Fibroblast of mammary gland (primary cell): ENCODE measurements at places on chromosomes 7 and 10.
A peak's percentile ranks its signal among the peaks of the same experiment; 100 is the strongest.

- peak; percentile 82 for DNase-seq
These were observed at the start of gene ZNF33A for GRCh38 chr10:38010119-38010903. Gene ZNF33A, plus strand, starts transcription at chr10:38010675. Its CDS starts 1,667 bp downstream, at chr10:38012342.

GRCh38 chr10:110215286-110216170 is 8.1 kb downstream of the MXI1 start:
- DNase-seq, result no peak

DNA sequence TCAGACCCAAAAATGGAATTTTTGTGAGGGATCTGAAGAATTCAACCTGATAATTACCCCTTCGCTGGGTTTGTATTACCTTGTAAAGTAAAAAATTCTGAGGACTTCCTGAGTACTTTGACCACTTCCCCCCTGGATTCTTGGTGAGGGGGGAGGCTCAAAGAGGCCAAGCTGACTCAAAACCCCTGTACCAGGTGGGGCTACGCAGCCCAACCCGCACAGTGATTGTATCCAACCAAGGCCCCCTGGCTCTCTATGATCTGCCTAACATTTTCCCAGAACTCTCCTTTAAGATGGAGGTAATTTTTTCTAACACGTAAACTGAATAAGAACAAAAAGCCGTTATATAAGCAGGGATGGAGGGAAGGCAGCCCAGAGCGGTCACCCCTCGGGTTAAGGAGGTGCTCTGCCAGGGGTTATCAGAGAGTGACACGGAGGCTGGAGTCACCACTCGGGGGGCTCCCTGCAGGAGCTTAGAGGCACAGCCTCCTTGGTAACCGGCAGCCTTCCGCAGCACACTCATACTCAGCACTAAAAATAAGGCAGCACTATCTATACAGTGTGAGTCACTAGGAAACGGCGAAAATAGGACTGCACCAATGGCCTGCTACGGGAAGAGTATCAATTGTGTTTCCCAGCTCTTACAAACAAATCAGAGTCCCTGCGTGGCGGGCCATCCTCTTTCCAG is 255.4 kb downstream of the ELMO1 start:
- no peak for DNase-seq

GRCh38 chr10:132145002-132145401 is 41.7 kb upstream of the DPYSL4 start:
- DNase-seq, result no peak

DNA sequence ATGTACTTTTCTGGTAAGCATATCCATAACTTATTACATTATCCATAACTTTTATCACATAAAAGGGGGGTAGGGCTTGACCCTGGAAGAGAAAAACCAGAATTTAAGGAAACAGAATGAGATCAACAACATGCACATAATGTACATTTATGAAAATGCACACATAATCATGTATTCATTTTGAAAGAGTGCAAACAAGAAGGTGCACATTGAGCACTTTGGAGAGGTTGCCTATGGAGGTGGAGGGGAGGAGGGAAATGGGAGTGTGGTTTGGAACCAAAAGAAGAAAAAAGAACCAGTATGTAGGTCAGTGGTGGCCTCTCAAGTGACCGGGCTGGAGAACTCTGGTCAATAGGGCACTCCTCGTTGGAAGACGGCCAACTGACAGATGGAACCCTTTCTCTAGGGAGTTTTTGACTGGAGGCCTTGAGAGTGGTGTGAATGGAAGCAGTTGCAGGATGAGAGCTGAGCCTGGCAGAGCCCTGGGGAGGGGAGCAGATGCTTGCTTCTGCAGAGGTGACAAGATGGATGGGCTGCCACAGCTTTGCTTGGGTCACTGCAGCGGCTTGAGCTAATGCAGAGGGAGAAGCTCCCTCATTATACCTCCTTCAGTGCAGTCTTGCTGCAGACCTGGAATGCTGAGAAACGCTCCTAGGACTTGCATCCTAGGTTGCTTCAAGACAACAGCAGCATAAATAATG is 192.7 kb downstream of the SEC23IP start:
- no peak for DNase-seq

- DNase-seq, result no peak
These were observed 20.3 kb upstream of the LANCL2 start for GRCh38 chr7:55344840-55345239.

DNA sequence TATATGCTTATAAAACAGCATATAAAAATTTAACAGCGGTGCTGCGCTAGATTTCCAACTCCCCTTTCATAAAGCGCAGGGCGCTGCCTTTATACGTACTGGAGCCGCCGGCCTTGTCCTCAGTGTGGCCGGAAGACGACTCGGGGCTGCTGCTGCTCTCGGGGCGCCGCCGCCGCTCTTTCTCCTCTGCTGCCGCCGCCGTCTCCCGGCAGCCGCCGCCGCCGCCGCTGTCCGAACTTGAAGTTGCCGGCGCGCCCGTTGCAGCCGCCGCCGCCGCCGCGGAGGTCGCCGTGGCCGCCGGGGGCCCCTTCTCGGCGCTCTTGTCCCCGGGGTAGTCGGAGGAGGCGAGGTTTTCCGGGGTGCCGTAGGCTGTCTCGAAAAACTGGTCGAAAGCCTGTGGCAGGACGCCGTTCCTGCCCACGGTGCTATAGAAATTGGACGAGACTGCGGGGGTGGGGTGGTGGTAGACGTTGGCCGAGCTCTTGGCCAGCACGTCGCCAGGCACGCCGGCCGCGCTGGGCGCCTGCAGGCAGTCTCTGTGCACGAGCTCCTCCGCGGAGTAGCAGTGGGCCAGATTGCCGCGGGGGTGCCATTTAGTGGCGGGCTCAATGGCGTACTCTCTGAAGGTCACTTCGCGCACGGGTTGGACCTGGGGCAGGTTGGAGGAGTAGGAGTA is 557 bp downstream of the HOXA11 start:
- DNase-seq, result peak; percentile 44

GRCh38 chr7:10662982-10663884 is 310.4 kb upstream of the PHF14 start:
- DNase-seq, result no peak

GRCh38 chr10:36265741-36266140 is 623.6 kb upstream of the FZD8 start:
- no peak for DNase-seq

GRCh38 chr10:1809139-1809741 is 71.9 kb upstream of the ADARB2 start:
- DNase-seq, result no peak

DNA sequence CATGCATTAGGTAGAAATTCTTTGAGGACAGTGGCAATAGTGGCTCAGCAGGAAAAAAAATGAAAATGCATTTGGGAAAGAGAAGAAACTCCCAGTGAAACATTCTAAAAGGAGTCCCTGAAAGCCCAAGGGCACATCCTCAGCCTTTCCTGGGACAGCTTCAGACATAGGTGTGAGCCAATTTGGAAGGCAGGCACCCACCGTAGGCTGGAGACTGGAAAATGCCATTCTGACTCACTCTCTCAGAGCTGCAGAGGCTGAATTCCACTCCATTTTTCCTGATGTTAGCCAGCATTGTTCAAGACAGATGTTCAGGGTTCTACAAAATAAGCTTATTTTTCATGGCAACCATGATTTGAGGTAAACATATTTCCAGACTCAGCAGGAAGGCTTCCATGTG is 379.0 kb upstream of the FZD8 start:
- no peak for DNase-seq

DNA sequence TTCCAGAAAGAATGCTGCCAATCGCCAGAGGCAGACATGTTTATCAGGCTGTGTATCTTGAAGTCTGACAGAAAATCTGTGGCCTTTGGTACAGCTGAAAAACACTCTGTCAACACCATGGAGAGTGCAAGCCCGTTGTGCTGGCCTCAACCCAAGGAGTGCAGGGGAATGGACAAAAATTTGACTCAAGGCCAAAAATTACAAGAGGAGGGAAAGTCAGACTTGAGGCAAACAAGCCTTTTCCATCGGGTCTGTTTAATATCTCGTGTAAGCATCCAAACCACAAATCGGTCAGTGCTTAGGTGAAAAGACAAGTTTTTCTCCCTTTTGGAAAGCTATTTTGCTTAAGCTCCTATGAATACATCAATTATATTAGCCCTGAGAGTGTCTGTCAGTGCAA is 305.3 kb upstream of the NFE2L3 start:
- peak; percentile 94 for DNase-seq

GRCh38 chr7:98985406-98985805 is 107.1 kb downstream of the TRRAP start:
- DNase-seq, result no peak

DNA sequence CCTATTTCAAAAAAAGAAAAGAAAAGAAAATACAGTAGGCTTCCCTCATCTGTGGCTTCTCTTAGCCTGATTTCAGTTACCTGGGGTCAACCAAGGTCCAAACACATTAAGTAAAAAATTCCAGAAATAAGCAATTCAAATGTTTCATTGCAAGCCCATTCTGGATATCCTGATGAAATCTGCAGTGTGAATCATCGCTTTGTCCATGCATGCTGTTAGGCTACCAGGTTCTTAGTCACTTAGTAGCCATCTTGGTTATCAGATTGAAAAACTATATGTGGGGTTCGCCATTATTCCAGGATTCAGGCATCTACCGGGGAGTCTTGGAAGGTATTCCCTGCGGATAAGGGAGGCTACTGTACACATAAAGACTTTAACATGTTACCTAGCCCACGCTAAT is 991 bp upstream of the FAM204A start:
- peak; percentile 69 for DNase-seq

- DNase-seq, result peak; percentile 86
These were observed 6.5 kb downstream of the ASB13 start for GRCh38 chr10:5659702-5660528.

DNA sequence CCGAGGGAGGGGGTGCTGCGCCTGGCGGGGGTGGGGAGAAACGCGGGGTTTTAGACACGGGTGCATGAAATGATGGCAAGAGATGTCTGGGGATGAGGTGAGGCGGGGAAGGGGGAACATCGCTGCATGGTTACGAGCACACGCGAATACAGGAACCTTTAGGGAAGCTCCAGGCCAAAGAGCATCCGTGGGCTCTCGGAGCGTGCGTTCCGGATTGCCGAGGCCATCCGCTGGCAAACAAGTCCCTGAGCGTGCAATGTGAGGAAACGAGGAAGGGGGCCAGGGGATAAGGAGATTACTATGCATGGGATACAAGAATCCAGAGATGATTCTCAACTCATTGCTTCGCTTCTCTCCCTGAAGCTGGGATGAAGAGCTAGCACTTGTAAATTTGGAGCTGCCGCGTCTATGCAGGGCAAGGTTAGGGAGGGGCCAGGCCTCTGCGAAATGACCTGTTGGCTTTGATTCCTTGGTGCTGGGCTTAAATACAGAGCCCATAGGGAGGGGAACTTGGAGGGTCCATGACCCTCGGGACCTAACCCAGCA is 520 bp upstream of the WNT2 start:
- DNase-seq, result peak; percentile 32

- DNase-seq, result no peak
These were observed 33.7 kb downstream of the R3HCC1L start for GRCh38 chr10:98168147-98168546.

- DNase-seq, result no peak
These were observed 103.1 kb upstream of the RPA3 start for GRCh38 chr7:7821517-7821916.

DNA sequence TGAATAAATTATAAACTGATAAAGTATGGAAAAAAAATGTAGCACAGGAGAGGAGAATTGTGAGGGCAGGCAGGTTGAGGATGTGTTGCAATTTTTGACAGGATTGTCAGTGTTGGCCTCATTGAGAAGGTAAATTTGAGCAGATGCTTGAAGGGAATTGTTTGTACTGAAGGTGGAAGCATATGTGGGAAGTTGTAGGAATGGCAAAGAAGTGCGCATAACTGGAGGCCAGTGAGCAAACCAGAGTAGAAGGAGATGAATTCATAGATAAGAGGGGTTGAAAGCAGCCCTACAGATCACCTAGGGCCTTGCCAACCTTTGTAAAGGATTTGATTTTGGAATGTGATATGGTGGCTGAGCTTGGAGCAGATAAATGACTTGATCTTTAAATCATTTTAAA is 6.4 kb downstream of the DNAJB9 start:
- DNase-seq, result no peak

DNA sequence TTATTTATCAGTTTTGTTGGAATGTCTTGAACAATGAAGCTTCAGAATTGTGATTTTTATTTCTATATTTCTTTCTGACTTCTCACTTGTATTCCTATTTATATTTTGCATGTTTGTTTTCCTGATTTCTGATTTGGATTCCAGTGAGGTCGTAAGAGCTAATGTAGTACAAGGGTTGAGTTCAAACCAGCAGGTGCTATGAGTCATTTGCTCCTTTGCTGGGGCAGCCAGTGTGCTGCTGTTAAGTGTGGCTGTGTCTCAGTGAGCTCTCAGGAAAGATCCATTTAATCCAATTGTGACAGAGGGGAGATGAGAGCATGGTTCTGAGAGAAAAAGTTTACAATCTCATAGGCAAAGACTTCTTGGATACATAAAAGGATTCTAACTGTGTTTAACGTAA is 48.6 kb downstream of the MCU start:
- peak; percentile 67 for DNase-seq

GRCh38 chr10:19826712-19827111 is 10.5 kb downstream of the PLXDC2 start:
- peak; percentile 68 for DNase-seq

DNA sequence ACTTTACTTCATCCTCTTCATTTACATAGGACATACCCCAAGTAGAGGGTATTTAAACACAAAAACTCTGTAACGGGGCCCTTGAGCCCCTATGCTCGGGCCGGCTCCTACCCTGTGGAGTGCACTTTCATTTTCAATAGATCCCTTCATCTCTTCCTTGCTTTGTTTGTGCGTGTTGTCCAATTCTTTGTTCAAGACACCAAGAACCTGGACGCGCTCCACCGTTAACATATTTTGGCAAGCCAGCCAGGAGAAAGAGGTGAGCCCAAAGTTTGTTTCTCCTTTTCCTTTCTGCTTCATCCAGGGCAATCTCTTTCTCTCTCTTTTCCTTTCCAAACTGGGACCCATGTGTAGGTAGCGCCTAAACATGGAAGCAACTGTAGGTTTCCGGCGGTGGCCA is 26.0 kb upstream of the BNIP3 start:
- DNase-seq, result no peak

DNA sequence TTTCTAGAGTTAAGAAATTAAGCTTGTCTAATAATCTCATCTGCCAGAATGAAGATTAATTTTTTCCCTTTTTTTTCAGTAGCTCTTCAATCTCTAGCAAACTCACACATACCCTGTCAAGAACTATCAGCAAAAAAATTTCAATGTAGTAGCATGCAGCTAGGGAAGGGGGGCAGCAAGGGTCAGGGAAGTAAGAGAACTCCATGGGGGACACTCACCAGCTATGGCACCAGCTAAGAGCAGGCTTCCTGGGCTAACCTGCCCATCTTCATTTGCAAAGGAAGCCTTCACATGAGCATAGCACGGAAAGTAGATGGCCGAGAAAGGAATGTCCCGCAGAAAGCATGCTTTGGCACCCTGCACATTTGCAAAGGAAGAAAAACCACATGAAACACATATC is 190.4 kb downstream of the SLC25A13 start:
- no peak for DNase-seq

DNA sequence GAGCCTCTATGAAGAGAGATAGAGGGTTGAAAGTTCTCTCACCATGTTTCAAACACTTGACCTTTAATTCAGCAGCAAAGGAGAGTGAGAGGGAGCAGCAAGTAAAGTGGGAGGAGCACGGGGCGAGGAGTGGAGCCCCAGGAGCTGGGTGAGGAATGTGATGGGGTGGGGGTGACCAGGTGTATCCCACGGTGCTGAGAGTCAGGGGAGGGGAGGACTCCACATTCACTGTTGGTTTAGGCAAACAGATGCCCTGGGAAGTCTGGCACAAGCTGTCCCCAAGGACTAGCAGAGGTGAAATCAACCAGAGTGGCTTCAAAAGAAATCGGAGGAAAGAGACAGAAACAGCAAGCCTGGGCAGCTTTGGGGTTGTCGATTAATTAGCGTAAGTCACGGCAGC is 101.8 kb upstream of the PITRM1 start:
- no peak for DNase-seq
